NCI-H446 (cell line): ENCODE measurements at places on chromosomes 11 and 22.
A peak's percentile ranks its signal among the peaks of the same experiment; 100 is the strongest.

DNA sequence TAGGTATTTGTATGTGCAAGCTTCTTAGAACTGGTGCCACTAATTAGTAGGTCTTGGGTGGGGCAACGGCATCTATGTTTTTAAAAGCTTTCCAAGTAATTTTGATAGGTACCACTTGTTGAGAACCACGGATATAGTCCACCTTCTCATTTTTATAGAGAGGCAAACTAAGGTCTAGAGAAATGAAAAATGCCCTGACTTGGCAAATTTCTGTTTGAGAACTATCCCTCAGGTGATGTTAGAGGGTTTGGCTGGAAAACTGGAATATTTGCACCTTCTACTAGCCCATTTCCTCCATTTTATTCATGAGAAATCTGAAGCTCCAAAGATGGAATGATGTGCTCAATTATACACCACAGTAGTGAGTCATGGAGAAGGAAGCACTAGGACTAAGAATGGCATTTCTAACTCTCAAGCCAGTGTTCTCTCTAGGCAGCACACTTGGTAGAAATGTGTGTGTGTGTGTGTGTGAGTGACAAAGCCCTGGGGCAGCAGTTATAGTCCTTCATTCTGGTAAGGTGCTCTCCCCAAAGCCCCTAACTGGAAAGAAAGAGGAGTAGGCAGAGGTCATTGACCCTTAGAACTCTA lies 1.8 kb upstream of the TMEM86A start:
- DNase-seq, result no peak

DNA sequence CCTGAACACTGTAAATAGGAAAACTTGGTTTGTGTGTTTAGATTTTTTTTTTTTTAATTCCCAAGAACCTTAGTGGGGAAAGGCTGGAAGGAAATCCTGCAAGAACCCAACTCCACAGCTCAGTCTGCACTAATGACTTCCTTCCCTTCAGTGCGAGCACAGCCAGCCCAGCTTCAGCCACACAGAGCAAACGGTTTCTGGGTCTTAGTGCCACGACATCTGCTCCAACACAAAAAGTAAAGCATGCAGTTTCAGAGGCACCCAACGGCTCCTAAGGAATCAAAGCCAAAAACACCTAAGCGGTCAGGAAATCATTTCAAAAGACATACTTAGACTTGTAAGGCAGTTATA lies 236.1 kb downstream of the TTC28 start:
- peak; percentile 72 for DNase-seq

DNA sequence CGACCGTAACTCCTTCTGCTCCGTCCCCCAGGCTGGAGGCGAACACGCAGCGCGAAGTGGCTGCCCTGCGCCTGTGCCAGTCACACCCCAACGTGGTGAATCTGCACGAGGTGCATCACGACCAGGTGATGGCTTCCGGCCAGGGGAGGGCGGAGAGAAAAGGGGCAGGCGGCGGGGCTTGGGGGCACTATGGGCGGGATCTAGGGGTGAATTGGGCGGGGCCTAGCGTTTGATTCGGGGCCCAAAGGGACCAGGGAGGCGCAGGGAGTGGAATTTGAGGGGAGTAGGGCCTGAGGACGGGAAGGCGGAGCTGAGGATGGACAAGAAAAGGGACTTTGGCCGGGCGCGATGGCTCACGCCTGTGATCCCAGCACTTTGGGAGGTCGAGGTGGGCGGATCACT lies 9.7 kb downstream of the RPS6KA4 start:
- DNase-seq, result no peak

- DNase-seq, result no peak
Measured at GRCh38 chr11:63670096-63670432, 1.1 kb downstream of the ATL3 start.

DNA sequence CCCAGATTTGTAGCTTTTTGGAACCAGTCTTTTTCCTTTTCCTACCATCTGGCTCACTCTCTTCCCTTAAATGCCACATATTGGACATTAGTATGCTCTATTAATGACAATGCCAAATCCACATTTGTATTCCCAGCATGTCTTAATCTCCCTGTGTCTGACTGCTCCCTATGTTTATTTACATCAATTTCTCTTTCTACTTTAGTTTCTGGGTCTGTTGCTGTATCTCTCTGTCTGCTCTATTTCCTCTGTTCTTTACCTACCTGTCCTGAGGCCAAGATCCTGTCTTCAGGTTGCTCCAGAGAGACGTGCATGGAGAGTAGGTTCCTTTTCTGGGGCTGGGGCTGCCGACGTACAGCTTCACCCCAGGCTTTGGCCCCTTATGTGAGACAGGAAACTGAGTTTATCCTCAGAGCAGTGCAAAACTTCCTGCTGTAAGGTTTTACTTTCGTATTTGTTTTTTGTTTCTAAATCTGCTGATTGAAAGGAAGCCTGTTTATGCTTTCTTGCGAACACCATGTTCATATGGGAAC lies 25.6 kb downstream of the OR2AG2 start:
- DNase-seq, result no peak

GRCh38 chr11:77322506-77322905 lies 21.0 kb upstream of the GDPD4 start:
- DNase-seq, result peak; percentile 82

DNA sequence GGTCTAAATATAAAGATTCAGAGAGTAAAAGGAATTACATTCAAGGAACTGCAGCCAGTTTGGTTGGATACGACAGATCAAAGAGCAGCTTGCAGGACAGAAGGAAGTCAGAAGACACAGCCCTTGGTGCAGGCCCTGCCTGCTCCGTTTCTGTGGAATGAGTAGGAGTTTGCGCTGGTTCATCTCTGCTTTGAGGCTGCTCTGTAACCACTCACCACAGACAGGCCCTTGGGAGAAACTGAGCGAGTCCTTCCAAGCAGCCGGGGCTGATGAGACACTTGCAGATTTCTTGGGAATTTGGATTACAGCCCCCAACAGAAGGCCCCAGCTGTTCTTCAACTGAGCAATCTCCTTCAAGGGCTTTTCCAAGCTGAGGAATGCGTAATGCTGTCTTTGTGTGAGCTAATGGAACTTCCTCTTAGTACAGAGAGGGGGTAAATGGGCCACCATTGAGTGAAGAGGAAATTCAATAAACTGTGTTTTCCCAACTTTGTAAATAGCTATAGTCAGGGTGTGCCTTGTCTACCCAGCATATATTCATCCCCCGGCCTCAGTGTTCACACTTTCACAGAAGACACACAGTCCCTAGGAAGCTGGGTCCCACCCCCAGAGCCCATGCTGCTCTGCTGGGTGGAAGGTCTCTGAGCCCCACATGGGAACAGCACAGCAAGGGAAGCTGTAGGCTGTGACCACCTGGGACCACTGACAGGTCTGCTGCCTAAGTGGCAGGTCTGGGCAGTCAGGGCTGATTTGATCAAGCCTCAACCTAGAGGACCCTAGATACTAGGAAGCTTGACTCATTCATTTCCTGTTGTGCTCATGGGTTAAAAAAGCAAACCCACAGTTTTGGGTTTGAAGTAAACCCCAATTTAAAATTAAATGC lies 16.6 kb downstream of the IL10RA start:
- DNase-seq, result no peak

DNA sequence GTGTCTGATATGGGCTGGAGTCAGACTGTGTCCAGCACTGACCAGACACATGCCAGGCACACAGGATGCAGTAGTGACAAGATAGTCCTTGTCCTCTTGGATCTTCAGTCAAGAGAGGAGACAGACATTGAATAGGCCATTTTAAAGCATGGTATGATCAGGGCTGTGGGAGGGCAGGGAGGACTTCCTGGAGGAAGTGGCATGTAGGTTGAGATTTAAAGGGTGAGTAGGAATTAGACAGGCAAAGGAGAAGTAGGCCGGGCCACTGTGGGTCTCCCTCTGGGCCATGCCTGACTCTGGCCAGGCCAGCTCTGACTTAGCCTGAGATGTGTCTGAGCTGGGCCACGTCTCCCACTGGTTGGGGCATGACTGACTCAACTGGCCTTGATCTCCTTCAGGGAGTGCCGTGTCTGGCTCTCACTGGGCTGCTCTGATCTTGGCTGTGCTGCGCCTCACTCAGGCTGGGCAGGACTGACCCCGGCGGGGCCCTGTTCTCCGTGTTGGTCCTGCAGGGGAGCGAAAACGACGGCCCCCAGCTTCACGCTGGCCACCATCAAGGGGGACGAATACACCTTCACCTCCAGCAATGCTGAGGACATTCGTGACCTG lies 71.2 kb downstream of the MYO7A start:
- no peak for DNase-seq

DNA sequence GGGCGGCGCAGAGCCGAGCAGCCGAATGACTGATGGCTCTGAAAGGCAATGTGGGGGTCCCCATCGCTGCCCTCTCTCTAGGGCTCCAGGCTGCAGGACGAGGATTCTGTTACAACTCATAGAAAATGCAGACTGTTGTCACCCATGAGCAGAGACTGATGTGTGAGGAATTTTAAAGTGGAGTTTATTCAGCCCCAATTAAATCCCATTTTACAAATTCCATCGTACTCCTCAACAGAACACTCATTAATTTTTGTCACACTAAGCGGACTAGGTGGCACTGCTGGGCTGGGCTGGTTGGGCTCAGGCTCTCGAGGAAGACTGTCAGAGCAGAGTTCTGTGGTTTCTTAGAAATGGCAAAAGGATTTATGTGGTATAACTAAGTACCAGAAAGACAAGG lies 102.6 kb upstream of the SPON1 start:
- DNase-seq, result no peak

- DNase-seq, result peak; percentile 59
Measured at GRCh38 chr22:43826142-43827002, 14.3 kb upstream of the EFCAB6 start.

GRCh38 chr22:22348127-22348814 lies 103.7 kb downstream of the VPREB1 start:
- no peak for DNase-seq

GRCh38 chr11:8690374-8691342 lies 8.1 kb downstream of the RPL27A start:
- DNase-seq, result no peak

DNA sequence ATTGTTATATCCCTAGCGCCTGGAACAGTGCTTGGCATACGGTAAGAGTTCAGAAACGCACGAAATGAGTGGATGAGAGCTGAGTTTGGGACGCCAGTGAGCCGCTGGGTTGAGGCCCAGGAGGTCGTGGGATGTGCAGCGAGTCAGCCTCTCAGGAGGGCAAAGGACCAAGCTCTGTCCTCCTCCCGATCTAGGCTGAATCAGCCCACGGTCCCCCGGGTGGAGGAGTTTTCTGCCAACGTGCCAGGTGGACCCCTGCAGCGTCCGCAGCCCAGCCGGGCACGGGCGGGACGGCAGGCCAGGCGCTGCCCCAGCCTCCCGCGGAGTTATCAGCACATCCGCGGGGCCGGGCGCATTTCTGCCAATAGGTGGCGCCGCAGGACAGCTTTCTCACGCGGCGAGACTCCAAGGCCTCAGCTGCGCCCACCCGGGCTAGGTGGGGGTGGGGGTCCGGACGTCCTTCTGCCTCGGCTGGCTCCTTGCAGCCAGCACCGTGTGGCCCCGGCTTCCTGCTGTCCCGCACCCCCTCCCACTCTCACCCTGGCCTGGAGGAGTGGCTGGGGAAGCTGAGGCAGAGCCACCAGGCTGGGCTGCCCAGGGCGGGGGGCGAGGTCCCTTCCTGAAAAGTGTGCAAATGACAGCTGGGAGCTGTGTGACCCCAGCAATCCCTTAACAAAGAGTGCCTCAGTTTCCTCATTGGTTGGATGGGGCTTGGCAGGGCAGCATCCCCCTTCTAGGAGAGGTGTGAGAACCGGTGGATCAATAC lies 2.2 kb upstream of the RPS19BP1 start:
- DNase-seq, result peak; percentile 83

DNA sequence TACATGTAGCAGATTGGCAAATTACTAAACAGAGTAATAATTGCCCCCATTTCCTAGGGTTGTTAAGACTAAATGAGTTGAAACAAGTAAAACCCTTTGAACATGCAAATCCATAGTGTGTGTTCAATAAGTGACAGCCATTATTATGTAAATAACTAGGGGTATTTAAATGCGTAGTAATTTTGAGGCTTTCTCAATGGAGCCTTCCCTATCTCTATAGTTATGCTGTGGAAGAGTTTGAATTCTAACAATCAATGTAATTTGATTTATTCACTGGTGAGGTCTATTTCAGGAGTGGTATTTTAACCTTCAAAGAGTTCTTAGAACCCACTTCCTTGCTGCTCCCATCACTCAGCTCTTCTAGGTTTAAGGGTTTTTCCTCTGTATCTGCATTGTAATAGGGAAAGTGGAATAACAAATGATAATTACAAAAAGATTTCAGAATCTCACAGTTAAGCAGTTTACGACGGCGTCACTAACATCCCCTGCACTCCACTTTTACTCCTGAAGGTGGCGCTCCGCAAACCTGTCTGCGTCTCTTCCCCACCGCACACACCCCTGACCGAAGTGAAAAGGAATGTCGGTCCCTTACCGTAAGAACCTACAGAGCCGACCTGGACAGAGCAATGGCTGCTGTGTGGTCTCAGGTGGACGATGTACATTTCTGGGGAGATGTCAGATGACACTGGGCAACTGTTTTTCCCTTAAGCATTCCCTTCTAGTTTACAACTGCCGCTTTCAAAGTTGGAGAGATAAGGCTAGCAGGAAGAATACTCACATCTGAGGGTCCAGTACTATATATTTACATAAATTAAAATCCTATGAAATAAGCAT lies 80.8 kb downstream of the ZC3H12C start:
- no peak for DNase-seq
